ENCODE measurements at places on chromosomes 11 and 22.

DNA sequence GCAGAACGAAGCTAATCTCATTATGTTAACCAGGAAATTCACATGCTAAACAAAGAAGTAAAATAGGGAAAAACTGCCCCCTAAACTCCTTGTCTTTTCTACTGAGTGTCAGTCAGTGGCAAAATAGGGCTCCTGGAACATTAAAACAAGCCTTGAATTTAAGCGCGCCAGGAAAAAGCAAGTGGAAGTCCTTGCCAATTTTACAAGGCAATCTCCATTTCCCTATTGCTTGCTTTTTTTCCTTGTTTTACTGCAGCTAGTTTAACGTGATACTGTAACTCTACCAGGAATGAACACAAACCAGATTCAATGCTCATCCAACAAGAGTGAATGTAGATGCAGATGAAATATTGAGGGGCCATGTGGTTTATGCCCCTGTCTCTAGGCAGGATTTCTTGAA is 28.1 kb upstream of the KIRREL3 start:
- no peak for DNase-seq

DNA sequence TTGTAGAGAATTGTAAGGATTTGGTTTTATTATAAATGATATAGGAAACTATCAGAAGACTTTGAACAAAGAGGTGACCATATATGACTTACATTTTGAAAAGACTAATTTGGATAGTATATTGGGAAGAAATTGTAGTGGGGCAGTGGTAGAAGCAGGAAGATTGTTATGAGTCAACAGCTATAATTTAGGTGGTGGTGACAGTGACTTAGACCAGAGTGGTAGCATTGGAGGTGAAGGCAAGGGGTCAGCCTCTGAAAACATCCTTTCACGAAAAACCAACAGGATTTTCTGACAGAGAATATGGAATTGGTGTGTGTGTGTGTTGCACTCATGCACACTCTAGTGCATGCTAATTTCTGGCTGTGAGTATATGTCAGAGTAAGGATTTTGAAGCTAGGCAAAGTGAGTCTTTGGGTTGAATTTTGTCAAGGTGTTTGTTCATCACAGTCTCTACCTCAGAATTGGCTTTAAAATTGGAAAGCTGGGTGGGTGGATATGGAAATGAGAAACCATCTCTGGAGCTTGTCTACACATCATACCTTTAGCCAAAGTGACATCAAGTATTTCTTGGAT is 8.2 kb upstream of the HBE1 start:
- no peak for DNase-seq

DNA sequence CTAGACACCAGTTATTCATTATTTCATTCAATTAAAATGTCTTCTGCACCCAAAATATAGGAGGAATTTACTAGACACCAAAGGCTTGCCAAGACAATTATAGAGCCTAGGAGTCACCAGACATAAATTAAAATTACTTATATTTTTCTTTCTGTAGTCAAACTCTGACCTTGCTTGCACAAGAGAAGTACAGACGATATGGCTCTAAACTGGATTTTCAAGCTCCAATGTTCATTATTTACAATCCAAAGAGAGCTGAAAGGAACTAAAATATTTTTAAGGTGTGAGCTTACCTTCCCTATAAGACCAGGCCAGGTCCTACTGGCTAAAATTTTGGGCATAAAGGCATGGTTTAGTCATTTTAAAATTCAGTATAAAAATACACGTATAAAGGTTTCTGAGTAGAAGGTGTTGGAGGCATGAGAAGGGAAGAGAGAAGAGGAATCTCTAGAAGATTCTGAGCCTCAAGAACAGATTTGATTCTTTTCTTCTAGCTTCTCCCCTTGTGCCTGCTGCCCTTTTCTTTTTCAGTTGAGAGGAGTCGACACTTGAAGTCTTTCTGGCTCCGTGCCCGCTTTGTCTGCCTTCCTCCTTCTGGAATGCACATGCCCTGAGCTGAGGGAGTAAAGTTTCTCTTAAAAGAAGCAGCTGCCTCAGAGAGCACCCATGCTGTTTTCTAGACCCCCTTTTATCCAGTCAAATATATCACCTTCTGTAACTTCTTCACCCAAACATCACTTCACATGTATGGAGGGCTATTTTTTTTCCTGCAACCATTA is 13.5 kb downstream of the C11orf97 start:
- DNase-seq = no peak

DNA sequence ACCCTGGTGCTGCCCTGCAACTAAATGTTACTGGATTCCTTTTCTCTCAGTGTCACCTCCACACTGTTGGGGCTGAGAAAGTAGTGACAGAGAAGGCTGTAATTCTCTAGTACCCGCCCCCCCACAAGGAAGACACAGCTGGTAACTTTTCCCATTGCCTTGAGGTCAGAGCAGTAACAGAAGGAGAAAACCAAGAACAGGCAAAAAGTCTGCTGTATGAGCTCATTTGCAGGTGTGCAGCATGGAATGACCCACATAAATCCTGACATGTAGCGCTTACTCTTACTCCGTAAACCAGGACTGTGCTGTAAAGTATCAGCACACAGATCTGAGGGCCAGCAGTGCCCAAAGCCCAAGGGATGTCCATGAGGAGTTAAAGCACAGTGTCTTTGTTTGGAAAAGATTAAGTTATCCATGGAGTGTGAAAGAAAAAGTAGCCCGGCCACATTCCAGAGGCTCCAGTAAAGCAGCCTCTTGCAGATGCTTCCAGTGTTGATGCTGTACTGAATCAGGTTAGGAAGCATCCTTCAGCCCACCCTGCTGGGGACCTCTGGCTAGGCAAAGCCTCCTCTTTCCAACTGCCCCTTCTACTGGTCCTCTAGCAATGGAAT is 120.7 kb downstream of the PLEKHA7 start:
- DNase-seq = no peak

- DNase-seq = peak; percentile 27
These were observed 28.5 kb downstream of the MAFF start for GRCh38 chr22:38230108-38230825.

DNA sequence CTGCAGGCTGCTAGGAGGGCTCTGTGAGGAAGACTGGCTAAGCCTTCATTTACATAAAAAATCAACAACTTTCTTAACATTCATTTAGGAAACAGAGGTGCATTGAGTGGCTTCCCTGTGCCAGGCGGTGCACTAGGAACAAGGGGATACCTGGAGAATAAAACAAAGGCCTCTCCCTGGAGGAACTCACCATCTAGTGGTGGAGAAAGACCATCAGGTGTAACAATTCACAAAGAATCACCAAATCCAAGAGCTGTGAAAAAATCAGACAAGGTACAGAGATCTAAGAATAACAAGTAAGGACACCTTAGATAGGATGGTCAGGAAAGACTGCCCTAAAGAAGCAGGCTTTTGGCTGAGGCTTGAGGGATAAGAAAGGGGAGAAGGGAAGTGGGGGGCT is 40.3 kb downstream of the CSNK2A3 start:
- no peak for DNase-seq

GRCh38 chr11:81331088-81331487 is 1402.6 kb downstream of the FAM181B start:
- DNase-seq = no peak

- DNase-seq = no peak
These were observed 10.6 kb upstream of the TPH1 start for GRCh38 chr11:18056561-18057181.

GRCh38 chr11:73286240-73286810 is 14.2 kb downstream of the P2RY6 start:
- DNase-seq = no peak

GRCh38 chr11:65870706-65871681 is 1.6 kb downstream of the EFEMP2 start:
- DNase-seq = no peak

DNA sequence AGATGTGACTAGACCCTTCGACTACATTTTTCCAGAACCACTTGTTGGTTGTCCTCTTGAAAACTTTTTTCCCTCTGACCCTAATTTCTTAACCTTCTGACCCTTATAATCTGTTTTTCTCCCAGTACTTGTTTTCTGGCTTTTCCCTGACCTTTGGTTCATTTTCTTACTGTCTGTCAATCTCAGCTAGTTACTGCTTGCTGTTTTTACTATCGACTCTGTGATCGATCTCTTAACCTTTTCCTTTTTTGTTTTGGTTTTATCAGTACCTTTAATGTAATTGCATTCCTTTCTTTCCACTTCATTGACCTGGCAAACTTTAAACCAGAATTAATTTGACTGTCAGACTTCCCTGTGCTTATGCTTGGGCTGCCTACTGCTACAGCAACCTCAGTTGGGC is 92.8 kb downstream of the DDX10 start:
- DNase-seq = no peak

GRCh38 chr11:102341844-102342318 is 5.1 kb upstream of the BIRC2 start:
- DNase-seq = peak; percentile 58

DNA sequence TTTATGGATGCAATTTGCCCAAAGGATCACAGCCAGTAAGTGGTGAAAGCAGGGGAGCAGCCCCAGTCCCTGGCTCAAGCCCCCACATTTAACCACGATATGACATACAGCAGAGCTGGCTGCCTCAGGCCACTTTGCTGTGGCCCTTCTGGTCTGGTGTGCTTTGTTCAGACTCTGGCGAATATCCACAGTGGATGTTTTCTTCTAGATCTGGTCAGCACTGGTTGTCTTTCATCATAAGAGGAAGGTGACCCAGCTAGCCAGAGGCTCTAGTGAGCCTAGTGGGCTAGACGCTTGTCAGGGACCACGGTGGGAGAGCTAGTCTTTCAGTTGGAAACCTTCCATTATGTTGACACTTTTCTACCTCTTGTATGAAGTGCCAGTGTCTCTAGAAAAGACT is 42.5 kb downstream of the DGCR2 start:
- no peak for DNase-seq

DNA sequence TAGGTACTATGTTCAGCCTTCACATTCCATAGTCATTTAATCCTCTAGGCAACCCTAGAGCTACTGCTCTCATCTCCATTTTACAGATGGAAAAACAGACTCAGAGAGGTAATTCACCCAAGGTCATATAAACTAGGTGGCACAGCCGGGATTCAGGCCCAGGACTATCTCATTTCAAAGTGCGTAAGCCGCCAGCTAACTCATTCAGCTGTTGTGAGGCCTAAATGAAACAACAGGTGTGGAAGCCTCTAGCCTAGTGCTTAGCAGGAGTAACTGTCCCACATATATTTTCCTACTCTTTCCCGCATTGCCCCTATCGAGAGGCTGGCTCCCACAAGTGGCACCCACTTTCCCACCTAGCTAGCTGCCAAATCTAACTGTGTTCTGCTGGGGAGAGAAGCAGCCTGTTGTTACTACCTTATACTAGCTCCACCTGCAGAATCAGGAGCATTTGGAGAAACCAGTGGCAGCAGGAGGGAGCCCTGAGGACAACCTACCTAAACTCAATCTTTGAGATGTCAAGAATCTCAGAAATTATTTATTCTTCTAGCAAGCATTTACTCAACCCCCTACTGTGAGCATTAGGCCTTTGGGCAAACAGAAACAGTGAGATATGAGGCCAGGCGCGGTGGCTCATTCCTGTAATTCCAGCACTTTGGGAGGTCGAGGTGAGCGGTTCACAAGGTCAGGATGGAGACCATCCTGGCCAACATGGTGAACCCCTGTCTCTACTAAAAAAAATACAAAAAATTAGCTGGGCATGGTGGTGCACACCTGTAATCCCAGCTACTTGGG is 20.9 kb downstream of the PRG3 start:
- no peak for DNase-seq

GRCh38 chr11:120442031-120442430 is 69.5 kb upstream of the GRIK4 start:
- no peak for DNase-seq

- DNase-seq = no peak
These were observed 21.2 kb upstream of the TRIM44 start for GRCh38 chr11:35641171-35641897.

GRCh38 chr11:122851366-122851966 is 13.2 kb downstream of the CRTAM start:
- no peak for DNase-seq

DNA sequence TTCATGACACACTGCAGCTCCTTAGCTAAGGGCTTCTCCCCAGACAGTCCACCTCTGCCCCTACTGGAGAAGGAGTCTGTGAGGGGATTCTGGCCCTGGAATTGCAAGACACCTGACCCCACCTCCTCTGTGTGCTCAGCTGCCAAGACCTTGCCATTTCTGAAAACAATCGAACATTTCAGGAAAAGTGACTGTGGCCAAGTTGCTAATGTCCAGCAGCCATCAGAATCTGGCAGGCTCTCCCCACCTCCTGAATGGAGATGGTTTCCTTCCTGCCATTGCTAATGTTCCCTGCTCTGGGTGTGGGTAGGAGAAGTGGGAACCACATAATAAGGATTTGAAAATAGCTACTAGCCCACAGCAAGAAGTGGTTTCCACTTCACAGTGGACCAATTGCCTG is 127.2 kb upstream of the ALX4 start:
- no peak for DNase-seq

DNA sequence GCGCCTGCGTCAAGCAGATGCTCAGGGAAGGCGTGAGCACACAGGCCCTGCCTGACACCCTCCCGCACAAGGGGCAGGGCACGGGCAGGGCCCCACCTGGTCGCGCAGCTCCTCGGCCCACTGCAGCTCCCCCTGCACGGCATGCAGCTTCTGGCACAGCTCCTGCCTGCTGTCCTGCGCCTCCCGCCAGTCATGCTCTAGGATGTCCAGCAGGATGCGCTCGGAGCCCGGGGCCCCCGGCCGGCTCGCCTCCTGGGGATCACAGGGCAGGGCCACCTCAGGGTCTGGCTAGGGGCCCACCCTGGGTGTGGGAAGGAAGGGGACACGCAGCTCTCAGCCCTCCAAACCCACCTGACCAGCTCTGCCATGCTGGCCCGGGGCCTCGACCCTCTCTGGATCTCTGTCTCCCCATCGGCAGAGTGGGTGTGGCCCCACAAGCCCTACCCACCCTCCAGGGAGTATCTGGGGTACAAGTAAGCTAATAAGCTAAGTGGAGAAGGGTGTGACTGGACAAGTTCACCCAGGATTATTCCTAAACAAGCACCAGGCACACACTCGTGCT is 10.7 kb downstream of the CARD10 start:
- no peak for DNase-seq

DNA sequence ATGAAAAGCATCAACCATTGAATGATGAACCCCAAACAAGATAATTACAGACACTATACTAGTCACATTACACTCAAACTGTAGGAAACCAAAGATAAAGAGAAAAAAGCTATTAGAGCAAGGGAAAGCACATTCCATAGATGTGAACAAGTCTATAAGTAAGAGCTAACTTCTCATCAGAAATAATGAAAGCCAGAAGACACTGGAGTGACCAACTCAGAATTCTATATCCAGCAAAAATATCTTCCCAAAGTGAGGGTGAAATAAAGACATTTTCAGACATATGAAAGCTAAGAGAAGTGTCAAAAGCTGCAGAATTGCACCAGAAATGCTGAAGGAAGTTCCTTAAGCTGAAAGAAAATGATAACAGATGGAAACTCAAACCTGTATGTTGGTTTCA is 17.3 kb downstream of the FCHSD2 start:
- no peak for DNase-seq

GRCh38 chr11:12862696-12863469 is 146.2 kb upstream of the RASSF10 start:
- no peak for DNase-seq

- no peak for DNase-seq
These were observed 381.6 kb upstream of the CADM1 start for GRCh38 chr11:115885535-115886421.

GRCh38 chr22:22213231-22213630 is 31.4 kb upstream of the VPREB1 start:
- DNase-seq = no peak

GRCh38 chr11:80958987-80959386 is 1518.2 kb upstream of the TENM4 start:
- no peak for DNase-seq

GRCh38 chr11:78020246-78020645 is 2.8 kb downstream of the KCTD14 start:
- DNase-seq = no peak
